ENCODE measurements at places on chromosomes 4 and X. TPM values are rescaled to one million over a fixed set of nuclear protein-coding genes. Genes with fewer than 3 reads are reported as not detected.

The MAP7D2 gene
- 1.6 TPM for total RNA-seq

The SMIM10 gene
- 11.8 TPM for total RNA-seq

The NDNF gene
- 2.0 TPM for total RNA-seq

- DNase-seq, result peak; percentile 52
These were observed 1.1 kb downstream of the HSPA4L start for GRCh38 chr4:127783026-127783769.

GRCh38 chrX:13220916-13221315, 98.9 kb downstream of the ATXN3L start:
- DNase-seq, result peak; percentile 8

- DNase-seq, result no peak
These were observed 1062.5 kb downstream of the ADGRL3 start for GRCh38 chr4:62262676-62263075.

DNA sequence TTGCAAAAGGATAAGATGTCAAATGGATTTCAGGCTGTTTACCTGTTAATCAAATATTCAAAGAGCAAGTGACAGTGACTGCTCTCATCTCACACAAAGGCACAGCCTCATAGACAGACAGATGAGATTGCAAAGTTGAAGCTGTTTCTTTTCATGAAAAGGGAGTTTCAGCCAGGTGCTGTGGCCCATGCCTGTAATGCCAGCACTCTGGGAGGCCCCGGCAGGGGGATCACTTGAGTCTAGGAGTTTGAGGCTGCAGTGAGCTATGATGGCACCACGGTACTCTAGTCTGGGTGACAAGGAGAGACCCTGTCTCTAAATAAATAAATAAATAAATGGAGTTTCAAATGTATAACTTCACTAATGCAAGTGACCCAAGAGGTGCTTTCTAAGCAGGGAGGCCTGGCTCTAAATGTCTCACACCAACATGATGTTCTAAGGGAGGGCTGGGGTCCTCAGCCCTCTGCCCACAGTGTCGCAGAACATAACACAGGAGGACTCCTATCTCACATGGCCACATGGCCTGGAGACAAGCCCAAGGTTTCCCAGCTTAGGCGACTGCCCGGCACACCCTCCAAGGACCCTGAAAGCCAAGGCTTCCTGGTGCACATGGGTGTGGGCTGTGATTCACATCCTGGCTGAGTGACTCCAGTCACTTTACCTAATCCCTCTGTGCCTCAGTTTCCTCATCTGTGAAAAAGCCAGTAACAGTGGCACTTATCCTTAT, 26.8 kb downstream of the PPP2R2C start:
- DNase-seq, result no peak

DNA sequence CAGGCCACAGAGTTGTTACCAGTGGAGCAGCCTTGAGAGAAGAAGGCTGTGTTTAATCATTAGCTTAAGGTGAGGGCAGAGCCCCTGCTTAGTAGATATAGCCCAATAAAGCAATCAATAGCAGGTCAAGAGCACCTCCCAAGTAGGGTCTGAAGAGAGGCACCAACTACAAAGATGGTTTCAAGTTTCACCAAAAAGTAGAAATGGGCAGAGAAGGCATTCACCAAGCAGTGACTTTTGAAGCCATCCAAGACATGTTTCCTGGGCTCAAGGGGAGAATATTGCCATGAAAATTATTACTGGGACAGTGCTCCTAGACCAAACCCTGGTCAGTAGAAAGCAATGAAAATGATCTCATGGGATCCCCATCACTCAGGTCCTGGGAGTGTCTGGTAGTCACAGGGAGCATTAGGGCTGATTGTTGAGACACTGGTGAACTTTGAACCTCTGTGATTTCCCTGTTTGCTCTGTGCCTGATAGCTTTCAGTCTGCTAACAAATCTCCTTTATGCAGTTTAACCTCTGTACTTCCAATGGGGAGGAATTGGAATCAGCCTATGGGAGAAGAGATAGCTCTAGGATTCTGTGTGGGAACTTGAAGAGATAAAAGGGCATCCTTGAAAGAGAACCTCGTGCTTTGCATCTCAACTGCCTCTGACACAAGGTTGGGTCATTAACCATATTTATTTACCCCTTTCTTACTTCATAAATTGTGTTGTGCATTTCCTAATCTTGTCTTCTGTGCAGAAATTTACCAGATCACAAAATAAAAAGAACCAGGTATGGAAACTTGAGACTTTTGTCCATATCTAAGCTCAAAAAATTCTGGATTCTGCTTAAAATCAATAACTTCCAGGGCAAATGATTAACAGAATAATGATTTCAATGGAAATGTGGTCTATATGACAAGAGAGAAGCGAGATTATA, 9.3 kb upstream of the OTC start:
- no peak for DNase-seq
